ENCODE measurements at places on chromosomes 2 and 18.
A peak's percentile ranks its signal among the peaks of the same experiment; 100 is the strongest.

- peak; percentile 82 for DNase-seq
Measured at GRCh38 chr2:145800151-145801091, 1280.5 kb upstream of the ZEB2 start.

GRCh38 chr2:228731517-228731916 lies 539.6 kb downstream of the PID1 start:
- no peak for DNase-seq

DNA sequence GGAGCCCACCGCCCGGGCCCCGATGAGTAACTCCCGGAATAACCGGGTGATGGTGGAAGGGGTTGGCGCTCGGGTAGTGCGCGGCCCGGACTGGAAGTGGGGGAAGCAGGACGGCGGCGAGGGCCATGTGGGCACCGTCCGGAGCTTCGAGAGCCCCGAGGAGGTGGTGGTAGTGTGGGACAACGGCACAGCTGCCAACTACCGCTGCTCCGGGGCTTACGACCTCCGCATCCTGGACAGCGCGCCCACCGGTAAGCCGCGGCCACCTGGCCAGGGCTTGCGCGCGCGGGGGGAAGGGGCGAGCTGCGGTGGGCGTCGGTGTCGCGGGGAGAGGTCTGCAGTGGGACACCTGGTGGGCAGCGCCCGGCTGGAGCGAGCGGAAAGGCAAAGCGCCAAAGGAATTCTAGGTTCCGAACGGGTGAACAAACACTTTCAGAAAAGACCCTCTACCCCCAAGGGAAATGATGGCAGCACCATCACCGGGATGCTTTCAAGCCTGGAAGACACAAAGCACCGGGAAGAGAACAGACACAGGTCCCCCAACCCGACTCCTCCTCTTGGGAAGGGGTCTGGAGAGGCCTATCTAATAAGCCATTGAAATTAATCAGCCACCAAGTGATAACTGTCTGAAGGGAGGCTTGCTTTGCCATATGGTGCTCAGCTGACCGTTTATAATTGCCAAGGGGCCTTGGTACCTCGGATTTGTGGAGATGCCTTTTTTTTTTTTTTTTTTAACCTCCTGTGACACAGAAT lies 1.1 kb downstream of the MIB1 start:
- DNase-seq = peak; percentile 21

DNA sequence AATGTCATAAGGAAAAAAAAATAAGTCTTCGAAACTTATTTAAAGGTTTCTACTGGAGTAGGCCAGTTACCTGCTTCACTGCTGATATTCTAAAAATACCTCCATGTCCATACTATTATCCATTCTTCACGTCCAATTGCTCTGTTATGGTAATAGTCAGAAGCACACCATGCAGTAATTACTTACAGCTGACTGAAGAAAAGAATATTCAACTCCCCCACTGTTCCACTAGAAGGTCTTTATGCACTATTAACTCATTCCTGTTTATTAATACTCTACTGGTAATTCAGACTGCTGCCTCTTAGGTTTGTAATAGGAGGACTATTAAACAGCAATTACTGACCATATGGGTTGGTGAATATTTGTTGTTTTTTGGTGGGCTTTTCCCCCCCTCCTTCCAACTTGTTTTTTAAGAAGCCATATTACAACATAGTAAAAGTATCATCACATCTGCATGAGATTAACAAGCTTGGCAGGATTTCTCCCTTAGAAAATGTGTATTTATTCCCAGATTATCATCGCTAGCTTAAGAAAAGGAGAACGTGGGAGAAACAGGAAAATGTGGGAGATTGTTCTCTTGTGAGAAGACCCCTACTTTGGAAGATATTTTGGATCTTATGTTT lies 806.4 kb upstream of the FANCL start:
- no peak for DNase-seq

DNA sequence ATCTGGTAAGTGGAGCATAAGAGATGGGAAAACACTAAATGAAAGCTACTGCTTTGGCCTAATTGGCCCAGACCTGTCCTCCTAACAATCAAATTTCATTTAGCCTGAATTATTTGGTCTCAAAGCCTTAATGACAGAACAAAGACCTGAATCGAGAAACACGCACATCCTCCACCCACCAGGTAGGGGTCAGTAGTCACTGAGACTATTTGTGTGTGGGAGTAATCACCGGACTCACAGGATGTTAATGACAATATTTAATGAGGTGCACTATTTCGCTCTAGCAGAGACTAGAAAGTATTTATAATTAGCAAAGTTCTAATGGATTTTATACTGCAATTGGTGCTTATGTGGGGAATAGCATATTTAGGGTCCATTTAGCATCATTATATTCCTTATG lies 68.1 kb downstream of the RBM43 start:
- DNase-seq = no peak

DNA sequence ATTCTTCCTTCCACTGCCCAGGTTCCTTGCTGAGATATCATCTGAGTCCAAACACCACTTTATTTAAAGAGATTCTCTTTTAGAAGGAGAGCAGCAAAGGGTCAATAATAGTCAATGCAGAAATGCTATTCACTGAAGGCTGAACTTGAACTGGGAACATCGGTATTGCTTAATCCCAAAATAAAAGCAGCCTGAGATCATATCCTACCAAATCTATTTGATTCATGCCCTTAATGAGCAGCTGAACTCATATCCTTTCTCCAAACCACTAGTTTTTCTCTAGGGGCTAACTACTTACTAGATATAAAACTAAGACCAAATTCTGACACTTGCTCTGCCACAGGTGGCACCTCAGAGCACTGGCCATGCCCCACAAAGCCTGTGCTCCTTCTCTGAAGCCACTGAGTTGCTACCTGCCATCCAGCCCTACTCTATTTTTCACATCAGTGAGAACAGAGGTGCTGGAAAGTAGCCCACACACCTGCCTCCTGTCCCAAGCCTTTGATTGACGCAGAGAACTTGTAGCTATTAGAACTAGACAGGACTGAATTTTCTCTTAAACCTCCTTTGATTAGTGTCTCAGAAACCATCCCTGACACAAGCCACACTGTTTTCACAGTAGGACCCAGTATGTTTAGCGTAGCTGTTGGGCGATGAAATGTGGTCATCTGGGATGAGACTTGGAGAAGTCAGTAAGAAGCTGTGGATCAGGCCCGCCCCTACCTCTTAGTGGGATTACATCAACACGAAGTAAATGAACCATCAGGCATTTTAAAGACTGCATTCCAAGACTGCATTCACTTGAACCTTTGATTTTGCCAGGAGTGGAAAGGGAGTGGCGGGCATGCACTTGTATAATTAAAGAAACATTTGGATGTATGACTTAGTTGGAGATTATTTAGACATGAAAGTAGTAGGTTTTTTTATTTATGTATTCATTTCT lies 124.3 kb downstream of the RBMS1 start:
- DNase-seq = no peak

DNA sequence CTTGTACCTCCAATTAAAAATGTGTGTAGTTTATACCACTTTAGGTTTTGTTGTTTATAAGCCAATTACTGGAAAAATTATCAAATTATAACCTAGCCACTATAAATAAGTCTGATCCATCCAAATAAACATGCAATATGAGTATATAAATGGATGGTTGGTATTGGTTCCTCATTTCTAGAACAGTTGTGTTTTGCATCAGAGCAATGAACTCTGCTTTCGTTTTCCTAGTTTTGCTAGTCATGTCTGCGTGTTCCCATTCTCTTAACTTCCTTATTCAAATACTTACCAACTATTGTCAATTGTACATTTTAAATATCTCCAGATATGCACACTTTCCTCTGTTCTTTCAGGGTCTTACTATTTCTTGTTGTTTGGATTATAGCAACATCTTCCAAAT lies 641.7 kb downstream of the NR4A2 start:
- no peak for DNase-seq

GRCh38 chr2:14760169-14760568 lies 127.7 kb downstream of the LRATD1 start:
- DNase-seq = no peak

GRCh38 chr2:41853427-41854191 lies 194.2 kb upstream of the PKDCC start:
- DNase-seq = peak; percentile 36

- DNase-seq = no peak
Measured at GRCh38 chr18:34098109-34098508, 126.6 kb downstream of the NOL4 start.

DNA sequence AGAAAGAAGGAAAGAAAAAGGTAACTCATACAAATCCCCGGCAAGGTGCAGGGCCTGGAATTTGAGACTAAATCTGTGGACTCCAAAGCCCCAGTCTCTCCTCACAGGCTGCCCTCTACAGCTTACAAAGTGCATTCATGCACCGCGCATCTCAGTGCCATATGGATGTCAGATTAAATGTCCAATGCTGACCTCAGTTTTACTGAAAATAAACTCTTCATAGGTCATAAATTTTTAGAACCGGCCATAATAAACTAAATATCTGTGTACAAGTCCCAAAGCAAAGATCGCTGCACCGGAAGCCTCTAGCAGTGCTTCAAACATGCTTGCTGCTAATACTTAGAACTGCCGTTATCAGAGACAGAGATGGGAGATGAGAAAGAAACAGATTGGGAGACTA lies 17.7 kb downstream of the ST6GAL2 start:
- DNase-seq = peak; percentile 25

DNA sequence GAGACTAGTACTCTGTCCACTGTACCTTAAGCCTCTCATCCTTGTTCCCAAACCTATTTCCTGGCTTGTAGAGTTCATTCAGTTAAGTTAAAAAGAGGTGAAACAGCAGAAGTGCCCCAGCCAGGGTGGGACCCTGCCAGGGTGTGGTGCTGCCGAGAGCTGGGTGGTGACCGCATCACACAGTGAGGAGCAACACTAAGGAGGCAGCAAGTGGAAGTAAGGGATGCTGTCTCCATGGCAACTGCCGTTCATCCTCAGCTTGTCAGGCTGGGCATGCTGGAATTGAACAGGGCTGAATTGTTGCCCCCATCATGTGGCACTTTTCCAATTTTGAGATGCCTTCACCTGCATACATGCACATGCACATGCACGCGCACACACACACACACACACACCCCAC lies 77.0 kb downstream of the VSNL1 start:
- DNase-seq = no peak

GRCh38 chr2:144004742-144005141 lies 515.2 kb downstream of the ZEB2 start:
- peak; percentile 17 for DNase-seq

- DNase-seq = no peak
Measured at GRCh38 chr2:73594251-73594650, 48.0 kb downstream of the NAT8 start.

DNA sequence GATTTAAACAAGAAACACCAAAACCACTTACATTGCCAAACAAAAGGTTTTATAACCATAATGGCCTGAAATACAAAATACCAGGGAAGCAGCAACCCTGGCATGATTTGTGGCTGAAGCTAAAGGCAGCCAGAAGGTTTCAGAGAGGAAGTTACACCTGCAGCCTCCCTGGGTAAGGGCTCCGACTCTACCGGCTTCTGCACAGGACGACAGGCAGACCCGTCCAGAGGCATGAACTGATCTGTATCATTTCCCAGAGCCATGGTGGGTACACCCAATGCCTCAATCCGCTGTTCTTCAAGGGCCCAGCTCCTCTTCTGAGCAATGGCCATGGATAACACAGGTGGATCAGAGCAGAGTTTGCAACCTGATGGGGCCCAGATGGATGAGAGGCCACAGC lies 71.6 kb downstream of the PXDN start:
- no peak for DNase-seq

DNA sequence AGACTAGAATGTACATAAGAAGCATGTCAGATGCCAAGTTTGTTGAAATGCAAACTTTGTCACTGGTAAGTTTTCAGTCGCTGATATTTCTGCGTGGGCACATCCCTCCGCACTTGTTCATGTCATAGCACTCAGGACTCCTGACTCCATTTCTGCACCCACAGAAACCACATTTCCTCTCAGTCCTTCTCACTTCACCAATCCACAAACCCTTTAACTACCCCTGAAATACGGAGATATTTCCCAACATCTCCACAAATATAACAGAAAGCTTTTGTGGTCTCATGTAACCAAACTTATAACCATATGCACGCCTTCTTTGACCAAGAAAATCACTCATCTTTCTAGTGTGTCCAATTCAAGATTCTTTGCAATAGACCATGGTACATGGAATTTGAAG lies 276.9 kb upstream of the ERBB4 start:
- no peak for DNase-seq

GRCh38 chr18:55732227-55733106 lies 144.5 kb upstream of the TCF4 start:
- no peak for DNase-seq

DNA sequence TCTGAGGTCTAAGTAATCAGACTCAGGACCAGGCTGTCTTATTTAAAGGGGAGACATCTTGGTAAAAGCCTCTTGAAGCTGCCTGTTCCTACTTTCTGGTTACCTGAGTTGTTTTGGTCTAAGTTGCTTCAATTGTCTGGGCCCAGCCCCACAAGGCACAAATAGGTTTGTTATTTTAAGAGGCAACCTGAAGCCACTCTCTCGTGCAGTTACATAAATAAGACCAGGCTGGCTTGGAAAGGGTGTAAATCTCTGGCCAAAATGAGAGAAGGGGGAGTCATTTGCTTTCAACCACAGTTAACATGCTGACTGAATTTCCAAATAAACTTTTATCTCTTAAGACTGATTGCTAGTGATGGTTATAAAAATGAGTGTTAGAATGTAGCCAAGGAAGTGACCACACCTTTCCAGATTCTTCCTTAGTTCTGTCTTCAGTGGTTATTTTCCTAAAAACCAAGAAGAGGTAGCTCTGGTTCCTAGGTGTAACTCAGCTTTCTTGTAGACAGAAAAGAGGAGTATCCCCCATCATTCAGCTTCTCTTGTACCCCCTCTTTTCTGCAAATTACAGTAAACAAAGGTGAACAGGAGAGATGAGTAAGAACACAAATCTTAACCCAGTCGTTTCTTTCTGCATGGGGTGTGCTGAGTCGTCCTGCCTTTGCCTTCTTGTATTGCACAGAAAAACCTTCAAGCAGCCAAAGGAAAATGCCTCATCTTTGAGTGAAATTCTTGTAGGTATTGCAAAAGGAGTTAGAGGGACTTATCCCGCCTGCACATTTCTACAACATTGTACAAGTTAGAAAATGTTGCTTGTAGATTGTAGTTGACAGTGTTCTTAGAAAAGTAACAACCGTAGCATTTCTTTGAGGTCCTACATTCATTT lies 161.5 kb upstream of the NT5C1B start:
- no peak for DNase-seq

GRCh38 chr2:239751679-239752355 lies 273.3 kb downstream of the NDUFA10 start:
- DNase-seq = peak; percentile 35

GRCh38 chr2:231361701-231362554 lies 33.6 kb upstream of the B3GNT7 start:
- DNase-seq = no peak

All from SW480 (cell line).